Testis (tissue), 5 donors: ENCODE measurements at places on chromosomes 5 and 9.

- DNase-seq: no peak
These were observed 3.2 kb downstream of the ADAMTS12 start for GRCh38 chr5:33888587-33888986.

DNA sequence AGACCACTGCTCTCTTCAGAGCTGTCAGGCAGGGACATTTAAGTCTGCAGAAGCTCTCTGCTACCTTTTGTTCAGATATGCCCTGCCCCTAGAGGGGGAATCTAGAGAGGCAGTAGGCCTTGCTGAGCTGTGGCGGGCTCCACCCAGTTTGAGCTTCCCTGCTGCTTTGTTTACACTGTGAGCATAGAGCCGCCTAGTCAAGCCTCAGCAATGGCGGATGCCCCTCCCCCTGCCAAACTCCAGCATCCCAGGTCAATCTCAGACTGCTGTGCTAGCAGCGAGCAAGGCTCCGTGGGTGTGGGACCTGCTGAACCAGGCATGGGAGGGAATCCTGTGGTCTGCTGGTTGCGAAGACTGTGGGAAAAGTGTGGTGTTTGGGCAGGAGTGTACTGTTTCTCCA is 59.9 kb downstream of the CAVIN4 start:
- DNase-seq: no peak

GRCh38 chr5:610011-610743 is 2.0 kb upstream of the CEP72 start:
- no peak for DNase-seq

DNA sequence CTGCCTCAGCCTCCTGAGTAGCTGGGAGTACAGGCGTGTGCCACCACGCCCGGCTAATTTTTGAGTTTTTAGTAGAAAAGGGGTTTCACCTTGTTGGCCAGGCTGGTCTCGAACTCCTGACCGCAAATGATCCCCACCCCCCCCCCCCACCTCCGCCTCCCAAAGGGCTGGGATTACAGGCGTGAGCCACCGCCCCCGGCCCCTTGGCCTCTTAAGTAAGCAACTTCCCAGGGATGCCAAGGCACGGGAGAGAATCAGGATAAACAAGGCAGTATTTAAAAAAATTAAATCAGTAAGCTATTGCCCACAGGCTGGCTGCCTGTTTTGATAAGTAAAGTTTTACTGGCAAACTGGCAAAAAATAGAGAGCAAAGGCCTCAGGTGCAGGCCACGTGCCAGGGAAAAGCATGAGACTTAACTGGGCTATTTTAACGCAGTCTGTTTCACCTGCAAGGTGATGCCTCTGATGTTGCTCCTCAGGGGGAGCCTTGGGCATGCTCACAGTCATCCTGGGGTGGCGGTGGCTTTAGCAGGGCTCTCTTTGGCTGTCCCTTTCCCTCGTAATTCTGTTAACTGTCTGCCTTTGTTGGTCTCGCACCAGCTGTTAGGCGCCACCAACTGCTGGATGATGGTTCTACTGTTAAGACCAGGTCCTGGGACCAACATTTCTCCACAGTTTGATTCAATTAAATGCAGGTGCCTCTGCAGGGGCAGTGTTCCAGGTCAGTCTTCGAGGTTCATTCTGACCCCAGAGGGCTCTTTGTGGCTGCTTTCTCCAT is 19.4 kb upstream of the RNF130 start:
- DNase-seq: peak; percentile 46

GRCh38 chr5:65766175-65766574 is 44.2 kb downstream of the NLN start:
- DNase-seq: no peak

GRCh38 chr5:73215531-73215890 is 42.5 kb downstream of the TMEM174 start:
- no peak for DNase-seq

DNA sequence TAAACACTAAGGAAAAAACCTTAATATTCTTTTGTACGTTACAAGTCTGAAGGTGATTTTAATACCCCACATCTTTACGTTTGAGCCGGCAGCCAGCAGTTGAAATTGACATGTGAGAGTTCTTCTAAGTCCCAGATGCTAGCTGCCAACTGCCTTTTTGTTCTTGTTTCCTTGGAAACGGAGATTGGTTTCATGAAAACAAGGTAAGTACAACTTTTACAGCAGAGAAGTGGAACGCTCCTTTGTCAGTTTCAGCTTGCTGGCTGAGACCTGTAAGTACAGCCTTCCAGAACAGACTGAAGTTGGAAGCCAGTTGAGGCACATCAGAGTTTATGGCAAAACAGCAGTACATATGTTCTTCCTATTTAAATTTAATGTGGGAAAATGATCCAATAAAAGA is 1018.4 kb upstream of the ARRDC3 start:
- DNase-seq: no peak

DNA sequence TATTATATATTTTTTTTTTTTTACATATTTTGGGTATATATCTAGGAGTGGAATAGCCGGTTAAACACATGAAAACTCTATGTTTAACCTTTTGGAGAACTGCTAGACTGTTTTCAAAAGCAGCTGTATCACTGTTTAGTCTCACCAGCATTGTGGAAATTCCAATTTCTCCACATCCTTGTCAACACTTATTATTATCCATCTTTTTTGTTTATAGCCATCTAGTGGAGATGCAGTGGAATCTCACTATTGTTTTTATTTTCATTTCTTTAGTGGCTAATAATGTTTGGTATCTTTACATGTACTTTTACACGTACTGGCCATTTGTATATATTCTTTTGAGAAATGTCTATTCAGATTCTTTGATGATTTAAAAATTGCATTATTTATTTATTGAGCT is 22.7 kb upstream of the CCDC180 start:
- no peak for DNase-seq

- no peak for DNase-seq
These were observed 251.4 kb upstream of the GAS1 start for GRCh38 chr9:87198716-87199115.

- peak; percentile 80 for DNase-seq
These were observed 41.9 kb upstream of the AGXT2 start for GRCh38 chr5:35089334-35090314.

DNA sequence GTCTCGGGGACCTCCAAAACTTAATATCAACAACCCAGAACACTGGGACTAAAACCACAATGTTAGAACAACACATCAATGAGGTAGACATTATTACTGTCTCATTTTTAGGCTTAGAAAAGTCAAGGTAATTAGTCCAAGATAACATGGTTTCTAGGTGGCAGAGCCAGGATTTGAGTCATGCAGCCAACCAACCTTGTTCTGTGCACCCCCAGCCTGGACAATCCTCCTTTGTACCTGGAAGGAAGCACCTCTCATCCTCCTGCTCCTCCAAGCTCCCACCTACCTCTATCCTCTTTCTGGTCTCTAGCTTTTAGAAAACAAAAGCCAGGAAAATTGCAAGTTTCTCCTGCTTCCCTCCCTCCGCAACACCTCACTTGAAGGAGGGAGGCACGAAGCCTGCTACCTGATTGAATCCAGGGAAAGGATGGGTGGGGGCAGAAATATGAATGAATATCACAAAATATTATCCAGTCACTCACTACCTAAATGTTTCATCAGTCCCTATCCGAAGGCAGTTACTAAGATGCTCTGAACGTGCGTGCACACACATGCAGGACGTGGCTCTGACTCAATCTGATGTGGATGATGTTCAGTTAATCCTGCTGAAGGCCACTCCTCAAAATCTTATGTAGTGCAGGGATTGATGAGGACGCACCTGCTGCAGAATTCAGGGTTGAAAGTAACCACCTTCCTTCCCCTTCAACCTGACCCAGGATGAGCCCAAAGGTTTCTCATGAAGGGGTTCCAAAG is 26.3 kb upstream of the TTC1 start:
- DNase-seq: no peak

DNA sequence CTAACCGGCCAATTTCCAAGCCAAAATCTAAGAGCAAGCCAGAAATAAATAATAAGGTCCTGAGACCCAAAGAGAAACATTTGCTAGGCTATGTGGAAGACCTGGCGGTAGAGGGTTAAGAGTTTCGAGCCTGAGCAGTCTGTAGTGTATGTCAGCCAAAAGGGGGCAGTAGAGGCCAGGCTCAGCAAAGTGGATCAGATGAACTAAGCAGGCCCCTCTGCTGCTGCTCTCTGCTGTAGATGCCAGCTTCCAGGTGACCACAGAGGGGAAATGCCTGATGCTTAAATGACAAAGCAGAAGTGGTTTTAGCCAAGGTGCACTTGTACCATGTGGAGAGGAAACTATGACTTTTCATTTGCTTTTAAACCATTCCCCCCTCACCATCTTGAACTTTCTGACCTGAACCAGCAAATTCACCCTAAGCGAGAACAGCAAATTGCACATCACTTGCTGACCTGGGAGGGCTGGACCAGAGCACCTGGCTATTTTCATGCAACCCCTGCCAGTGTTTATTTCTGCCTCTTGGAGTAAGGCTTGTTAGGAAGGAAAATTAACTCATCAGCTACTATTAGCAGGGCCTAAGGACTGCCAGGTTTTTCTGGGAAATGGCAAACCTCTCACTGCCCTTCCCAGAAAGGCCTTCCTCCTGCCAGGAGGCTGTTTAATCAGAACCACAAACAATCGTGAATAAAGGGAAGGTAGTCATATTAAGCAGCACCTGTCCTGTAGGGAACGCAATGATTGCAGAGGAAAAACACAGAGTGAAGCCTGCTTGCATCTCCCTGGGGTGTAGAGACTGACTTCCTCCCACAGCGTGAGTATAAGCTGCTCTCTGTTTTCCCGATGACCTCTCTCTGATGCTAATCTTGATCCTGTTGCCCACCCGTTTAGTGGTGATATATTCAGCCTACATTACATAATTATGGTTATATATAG is 818.2 kb downstream of the TLR4 start:
- DNase-seq: peak; percentile 68

DNA sequence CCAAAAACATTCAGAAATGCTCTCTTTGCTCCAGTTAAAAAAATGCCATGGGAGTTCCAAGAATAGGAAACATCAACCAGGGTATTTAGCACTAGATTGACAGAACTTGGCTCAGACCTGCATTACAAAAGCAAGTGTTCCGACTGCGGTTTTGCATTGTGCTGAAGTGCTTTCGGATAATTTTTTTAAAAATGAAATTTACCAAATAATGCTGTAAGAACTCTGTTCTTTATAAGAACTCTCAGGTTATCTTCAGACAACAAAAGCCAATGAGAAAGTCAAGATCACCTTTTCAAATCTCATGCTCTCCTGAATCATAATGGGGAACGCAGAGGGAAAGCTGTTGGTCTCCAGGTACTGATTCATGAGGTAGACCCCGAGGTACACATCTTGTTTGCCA is 483 bp upstream of the PLPP6 start:
- no peak for DNase-seq

- no peak for DNase-seq
These were observed 1.1 kb downstream of the NPM1 start for GRCh38 chr5:171388816-171389168.

GRCh38 chr9:105621001-105621400 is 41.3 kb upstream of the TAL2 start:
- no peak for DNase-seq

- no peak for DNase-seq
These were observed 609.8 kb downstream of the IRX1 start for GRCh38 chr5:4205398-4205797.

DNA sequence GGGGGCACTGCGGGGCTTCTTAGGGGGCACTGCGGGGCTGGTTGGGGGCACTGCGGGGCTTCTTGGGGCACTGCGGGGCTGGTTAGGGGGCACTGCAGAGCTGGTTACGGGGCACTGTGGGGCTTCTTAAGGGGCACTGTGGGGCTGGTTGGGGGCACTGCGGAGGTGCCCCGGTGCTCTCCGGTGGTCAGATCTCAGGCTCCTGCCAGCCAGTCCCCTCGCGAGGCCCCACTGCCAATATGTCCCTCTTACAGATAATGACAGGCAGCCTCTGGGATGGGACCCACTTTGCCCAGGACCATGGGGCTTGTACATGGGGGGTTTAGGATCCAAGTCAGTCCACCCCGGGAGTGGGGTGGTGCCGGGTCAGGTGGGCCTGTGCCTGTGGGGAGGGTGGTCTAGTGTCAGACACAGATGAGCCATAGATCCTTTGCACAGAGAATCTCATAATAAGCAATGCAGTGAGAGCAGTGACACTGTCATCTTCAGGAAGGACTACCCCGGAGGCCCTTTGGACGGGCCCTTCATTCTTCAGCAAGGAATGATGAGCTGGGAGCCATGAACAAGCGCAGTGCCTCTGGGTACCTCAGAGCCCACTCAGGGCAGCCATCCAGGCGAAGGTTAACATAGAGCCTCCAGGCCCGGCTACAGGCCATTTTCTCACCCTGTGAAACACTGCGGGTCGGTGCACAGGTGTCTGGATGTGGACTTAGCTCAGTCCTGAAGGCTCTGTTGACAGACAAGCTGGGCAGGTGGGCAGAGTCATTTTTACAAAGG is 38.2 kb downstream of the COL5A1 start:
- DNase-seq: no peak

- DNase-seq: no peak
These were observed 57.0 kb downstream of the FBN2 start for GRCh38 chr5:128480906-128481633.
